CD4-positive, alpha-beta T cell treated with Interleukin-4 for 1 hour (primary cell): ENCODE measurements at places on chromosomes 7 and 10.

- no peak for DNase-seq
These were observed 158.0 kb upstream of the RHEB start for GRCh38 chr7:151677581-151678226.

GRCh38 chr7:90212149-90212495 is 582 bp downstream of the STEAP2 start:
- no peak for DNase-seq

GRCh38 chr7:12458520-12459131 is 55.0 kb upstream of the VWDE start:
- peak; percentile 43 for DNase-seq

DNA sequence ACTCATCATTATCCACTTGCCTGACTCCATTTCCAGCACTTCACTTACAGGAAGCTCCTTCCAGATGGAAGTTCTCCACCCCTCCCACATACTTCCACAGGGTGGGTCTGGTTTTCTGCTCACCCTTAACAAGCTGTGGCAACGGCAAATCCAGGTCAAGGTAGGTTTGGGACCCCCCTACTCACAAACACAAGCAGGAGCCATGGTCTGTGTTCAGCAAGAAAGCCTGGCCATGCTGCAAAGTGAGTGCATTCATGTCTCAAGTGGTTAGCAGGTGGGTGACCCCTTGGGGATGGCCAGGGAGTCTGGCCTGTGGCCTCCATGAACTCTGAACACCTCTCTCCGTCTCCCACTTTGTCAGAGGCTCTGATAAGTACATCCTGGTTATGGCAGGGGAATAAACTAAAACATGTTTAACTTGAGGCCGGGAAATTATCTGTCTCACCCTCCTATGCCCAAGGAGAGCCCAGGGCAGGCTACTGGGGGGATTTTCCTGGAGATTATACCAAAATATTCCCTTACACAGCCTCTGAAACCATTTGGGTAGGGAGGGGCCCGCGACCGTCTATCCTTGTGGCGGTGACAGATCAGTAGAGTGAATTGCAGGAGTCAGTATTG is 844 bp downstream of the XPNPEP1 start:
- DNase-seq, result no peak

GRCh38 chr7:23234569-23235296 is 11.8 kb upstream of the GPNMB start:
- DNase-seq, result no peak

- DNase-seq, result no peak
These were observed 558.9 kb upstream of the MGMT start for GRCh38 chr10:128908099-128908498.

GRCh38 chr7:81062755-81063154 is 143.9 kb upstream of the SEMA3C start:
- DNase-seq, result no peak

- DNase-seq, result no peak
These were observed 94.5 kb downstream of the ETV1 start for GRCh38 chr7:13894954-13895353.

GRCh38 chr10:44353128-44353390 is 31.8 kb downstream of the CXCL12 start:
- DNase-seq, result no peak

GRCh38 chr7:67100956-67101361 is 104.3 kb downstream of the TYW1 start:
- DNase-seq, result no peak

GRCh38 chr7:4787947-4788626 is 12.7 kb downstream of the AP5Z1 start:
- DNase-seq, result no peak

DNA sequence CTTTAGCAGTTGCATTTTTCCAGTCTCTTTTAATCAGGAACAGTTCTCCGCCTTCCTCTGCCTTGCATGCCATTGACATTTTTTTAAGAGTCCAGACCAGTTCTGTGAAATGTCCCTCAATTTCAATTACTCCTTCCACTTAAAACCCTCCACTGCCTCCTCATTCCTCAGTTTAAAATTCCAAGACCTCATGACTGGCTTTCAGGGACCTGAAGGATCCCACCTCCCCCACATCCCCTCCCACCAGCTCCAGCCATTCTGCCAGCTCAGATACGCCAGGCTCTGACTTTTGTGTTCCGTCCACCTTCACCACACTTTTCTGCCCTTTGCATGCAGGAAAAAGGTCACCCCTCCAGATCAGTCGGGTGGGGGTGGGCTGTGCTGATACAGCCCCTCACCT is 8.7 kb downstream of the TNRC18 start:
- no peak for DNase-seq

DNA sequence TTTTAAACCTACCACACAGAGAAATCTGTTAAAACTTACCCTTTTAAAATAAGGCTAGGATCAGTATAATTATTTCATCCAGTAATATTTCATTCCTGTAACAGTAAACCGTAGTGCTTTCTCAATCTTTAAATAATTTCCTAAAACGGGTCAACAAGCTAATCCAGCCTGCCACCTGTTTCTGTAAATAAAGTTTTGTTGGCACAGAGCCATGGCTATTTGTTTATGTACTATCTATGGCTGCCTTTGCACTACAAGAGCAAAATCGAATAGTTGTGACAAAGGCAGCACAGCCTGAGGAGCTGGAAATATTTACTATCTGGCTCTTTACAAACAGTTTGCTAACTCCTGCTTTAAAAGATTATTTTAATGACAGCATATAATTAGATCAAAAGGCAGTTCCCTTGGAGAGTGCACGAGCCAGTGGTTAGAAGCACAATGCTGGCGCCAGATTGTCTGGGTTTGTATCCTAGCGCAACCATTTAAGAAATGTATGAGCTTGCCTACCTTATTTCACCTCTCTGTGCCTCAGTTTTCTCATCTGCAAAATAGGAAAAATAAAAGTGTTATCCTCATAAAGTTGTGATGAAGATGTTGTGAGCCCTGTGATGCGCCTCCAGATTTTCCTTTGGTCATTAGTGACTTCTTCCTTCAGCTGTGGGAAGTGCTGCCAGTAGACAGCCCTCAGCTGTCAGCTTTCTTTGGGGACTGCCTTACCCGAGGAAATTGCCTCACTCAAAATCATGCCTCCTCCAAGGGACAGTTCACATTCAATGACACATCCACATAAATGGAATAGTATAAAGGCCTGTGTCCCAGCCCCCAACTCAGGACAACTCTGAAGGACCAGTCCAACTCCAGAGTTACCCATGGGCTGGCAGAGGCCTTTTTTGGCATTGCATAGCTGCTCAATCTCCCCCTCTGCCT is 11.8 kb upstream of the MIOS start:
- no peak for DNase-seq

DNA sequence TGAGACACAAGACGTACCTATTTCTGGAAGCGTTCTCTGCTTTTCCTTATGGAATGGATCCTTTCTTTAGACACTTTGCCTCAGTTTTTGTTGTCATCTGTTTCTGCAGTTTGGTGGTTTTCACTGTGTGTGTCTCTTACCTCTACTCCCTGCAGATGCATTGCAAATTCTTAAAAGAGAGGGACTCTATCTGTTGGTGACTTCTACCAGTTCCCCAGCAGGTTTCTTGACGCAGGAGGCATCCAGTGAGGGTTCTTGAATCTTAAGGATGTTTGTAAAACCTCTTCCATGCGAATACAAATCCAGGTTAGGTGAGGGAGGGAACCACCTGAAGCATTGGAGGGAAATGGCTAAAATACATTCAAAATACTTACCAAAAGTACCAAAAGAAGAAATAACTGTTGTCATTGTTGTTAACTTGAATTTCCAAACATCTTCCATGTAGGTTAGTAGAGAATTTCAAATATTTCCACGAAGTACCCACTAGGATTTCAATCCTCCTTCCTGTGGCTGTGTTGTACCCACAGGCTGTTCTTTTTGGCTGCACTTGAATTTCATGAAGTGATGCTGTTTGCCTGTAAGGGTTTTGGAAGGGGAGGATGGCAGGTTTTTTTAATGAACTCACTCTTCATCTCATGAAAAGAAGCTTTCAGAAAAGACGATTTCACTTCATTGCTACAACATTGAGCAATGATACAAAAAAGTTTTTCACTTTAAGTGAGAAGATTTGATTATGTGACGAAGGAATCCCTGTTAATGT is 32.2 kb downstream of the PLXDC2 start:
- DNase-seq, result no peak

DNA sequence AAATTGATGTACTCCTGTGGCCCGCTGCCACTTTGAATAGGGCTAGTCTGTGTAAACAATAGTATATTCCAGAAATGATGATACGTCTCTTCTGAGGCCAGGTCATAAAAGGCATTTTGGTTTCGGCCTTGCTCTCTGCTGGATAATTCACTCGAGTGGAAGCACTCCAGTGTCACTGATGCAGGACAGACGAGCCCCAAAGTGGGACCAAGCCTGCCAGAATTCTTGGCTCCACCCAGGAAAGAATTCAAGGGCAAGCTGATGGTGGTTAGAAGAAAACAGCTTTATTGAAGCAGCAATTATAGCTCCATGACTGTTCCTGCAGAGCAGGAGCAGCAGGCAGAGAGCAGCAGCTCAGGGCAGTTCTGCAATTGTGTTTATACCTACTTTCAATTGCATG is 717.6 kb downstream of the GRM8 start:
- no peak for DNase-seq

DNA sequence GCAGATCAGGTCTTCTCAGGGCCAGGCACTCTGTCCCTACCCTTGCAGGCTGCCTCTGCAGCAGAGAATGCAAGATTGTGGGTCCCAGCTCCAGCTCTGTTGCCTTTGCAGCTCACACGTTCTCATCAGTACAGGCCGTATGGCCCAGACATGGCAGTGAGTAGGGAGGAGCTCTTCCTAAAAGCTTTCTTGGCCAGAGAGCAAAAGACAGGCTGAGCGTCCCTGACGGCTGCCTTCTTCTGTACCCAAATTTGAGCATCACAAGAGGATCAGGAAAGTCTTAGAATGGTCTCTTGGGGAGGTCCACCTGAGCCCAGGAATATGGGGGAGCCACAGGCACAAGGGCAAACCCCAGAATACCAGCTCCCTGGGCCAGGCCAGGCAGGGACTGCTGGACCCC is 266.3 kb upstream of the ZMIZ1 start:
- no peak for DNase-seq

DNA sequence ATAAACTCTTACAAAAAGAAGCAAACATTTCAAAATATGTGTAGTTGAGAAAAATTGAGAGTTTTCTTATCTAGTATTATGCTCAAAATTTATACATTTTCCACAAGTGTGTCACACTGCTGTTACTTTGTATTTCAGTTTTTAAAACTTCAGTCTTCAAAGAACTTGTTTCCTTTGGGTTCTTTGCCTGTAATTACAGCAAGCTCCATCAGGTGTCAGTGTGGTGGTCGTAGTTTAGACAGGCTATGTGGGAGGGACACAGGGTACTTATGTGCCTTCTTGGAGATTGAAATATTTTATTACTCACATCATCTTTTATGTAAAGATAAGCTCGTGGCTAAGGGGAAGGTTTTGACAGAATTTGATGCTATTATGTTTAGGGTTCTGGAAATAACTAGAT is 360.5 kb downstream of the FGFR2 start:
- DNase-seq, result no peak

GRCh38 chr7:112437072-112437471 is 13.2 kb upstream of the IFRD1 start:
- no peak for DNase-seq

- DNase-seq, result no peak
These were observed 58.0 kb downstream of the PLXDC2 start for GRCh38 chr10:19874190-19874589.

GRCh38 chr10:16441173-16441840 is 4.5 kb downstream of the PTER start:
- DNase-seq, result no peak

- DNase-seq, result peak; percentile 61
These were observed 1.2 kb upstream of the LZTS2 start for GRCh38 chr10:100998183-100998990.

GRCh38 chr7:151993977-151994676 is 31.3 kb upstream of the GALNT11 start:
- DNase-seq, result no peak

- DNase-seq, result no peak
These were observed 9.2 kb downstream of the GDF2 start for GRCh38 chr10:47331491-47331890.

- no peak for DNase-seq
These were observed 268.8 kb downstream of the RNLS start for GRCh38 chr10:88314362-88314761.

DNA sequence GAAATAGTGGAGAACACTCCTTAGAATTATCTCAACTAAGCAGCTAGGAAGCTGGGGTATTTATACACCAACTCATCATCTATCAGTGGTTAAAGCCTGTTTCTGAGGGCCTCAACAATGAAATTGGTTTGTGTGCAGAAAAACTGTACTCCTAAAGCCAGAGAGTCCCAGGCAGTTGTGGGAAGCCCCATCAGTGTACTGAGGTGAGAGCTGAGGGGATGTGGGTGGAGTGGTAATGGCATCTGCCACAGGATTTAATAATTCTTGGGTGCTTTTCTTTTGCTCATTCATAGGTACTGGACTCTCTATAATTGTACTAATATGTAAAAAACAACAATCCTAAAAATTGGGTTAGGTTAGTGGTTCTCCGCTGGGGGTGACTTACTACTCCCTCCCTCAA is 267.5 kb downstream of the PTEN start:
- no peak for DNase-seq

DNA sequence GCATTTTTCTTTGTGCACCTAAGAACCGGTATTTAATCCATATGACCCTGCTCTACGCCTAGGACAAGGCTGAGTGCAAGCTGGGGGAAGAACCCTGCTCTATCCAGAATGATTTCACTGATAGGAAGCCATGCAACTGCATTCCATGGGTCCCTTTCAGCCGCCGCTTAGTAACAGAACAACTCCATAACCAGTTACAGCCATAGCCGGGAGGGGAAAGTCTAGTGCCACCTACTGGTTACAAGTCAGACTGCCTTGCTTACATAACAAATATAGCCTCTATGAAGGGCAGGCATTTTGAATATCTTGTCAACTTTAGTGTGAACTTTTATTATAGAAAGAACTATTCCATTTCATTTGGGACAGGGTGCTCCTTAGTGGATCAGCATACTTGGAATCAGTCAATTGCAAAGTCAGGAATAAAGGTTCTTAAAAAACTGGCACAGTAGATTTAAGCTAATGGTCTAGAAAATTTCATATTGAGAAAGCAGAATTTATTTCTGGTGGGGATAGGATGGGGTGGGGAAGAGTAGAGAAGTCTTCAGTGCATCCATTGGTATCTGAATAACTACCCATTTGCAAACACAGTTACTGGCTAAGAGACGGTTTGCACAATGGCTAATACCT is 521.7 kb downstream of the ADRA2A start:
- DNase-seq, result peak; percentile 23

DNA sequence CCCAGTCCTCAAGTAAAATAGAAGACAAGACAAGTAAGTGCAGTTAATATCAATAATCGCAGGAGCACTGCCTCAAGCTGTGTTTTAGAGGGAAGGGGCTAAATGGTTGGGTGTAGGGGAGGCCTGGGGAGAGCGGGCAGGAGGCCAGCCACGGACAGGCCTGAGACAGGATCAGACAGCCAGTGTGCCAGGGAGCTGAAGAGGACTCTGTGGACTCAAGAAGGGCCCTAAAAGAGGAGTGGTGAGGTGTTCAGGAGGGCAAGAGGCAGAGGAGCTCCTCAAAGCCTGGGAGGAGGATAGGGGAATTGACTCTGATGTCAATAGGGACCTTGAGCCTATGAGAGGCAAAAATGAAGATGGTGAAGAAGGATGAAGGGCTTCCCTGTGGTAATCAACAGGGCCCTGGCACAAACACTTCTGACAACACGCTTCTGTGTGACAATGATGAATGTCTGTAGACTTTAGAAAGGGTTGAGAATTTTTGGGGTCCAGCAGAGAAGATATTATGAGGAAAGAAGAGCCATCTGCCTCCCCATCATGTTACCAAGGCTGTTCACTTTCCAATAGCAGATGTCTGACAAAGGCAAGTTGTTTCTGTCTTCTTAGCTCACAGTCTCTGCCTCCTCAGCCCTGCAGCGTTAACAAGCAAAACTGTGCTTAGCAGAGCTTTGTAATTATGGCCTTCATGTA is 2.4 kb upstream of the PTPRE start:
- DNase-seq, result no peak
